T-cell (primary cell): ENCODE measurements at places on chromosomes 5 and 9.

- H3K27ac ChIP-seq: no peak overlapping the region
- H3K27me3 ChIP-seq: no peaks in the 10 kb centered on the region
- no peak overlapping the region for H3K4me3 ChIP-seq
- no peaks in the 10 kb centered on the region for H3K4me1 ChIP-seq
Observed at GRCh38 chr5:78907255-78907891, 77.7 kb downstream of the ARSB start.

GRCh38 chr9:81022177-81022576, 667.2 kb downstream of the TLE1 start:
- H3K4me1 ChIP-seq: no peaks in the 10 kb centered on the region
- no peaks in the 10 kb centered on the region for H3K27me3 ChIP-seq
- no peak overlapping the region for H3K4me3 ChIP-seq

DNA sequence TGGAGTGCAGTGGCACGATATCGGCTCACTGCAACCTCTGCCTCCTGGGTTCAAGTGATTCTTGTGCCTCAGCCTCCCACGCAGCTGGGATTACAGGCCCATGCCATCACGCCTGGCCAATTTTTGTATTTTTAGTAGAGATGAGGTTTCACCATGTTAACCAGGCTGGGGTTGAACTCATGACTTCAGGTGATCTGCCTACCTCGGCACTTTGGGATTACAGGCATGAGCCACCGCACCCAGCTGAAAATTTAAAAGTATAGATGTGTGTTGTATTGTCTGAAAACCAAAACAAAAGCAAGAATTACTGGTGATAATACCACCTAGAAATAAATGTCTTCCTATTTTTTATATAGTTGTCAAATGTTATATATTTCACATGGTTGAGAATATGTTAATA, 162.0 kb upstream of the DMRT1 start:
- H3K27ac ChIP-seq: no peak overlapping the region
- H3K4me3 ChIP-seq: no peak overlapping the region
- H3K4me1 ChIP-seq: peaks cover 4% of the 10 kb centered on the region
- no peaks in the 10 kb centered on the region for H3K36me3 ChIP-seq

DNA sequence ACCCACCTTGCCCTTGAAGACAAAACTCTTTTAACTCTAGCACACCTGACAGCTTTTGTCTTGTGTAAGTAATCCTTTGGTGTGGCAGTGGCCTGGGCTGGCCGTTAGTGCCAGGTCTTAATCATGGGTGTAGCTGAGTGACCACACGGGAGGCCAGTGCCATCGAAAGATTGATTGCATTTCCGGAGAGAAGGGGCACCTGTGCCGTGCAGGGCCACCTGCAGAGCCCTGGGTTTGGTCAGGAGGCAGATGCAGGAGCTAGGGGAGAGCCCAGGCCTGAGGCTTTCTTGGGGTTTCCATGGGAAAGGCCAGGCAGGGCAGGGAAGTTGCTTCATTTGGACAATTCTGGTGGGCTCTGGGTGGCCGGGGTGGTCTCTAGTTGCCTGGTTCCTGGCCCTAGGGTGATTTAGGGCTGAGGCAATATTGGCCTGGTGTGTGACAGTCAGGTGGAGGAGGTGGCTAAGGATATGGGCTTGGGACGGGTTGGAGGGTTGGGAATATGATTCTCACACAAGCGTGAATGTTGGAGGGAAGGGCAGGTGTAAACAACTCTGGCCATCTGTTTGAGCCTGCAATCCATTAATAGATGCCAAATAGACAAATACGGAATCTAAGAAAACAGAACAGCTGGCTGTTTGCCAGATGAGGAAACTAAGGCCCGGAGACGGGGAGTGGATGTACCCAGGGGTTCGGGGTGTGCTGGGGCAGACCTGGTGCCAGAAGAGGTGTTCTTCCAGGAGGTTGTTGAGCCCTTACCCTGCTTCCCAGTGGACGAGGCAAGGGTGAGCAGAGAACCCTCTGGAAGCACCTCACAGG, 4.6 kb downstream of the DBH start:
- H3K36me3 ChIP-seq: no peaks in the 10 kb centered on the region
- H3K27ac ChIP-seq: no peak overlapping the region
- no peak overlapping the region for H3K4me3 ChIP-seq
- no peaks in the 10 kb centered on the region for H3K4me1 ChIP-seq

- DNase-seq: peak; percentile 31
- H3K27ac ChIP-seq: no peak overlapping the region
- H3K4me3 ChIP-seq: no peak overlapping the region
- peaks cover 2% of the 10 kb centered on the region for H3K36me3 ChIP-seq
Observed at GRCh38 chr9:105355781-105356180, 92.1 kb upstream of the FSD1L start.

DNA sequence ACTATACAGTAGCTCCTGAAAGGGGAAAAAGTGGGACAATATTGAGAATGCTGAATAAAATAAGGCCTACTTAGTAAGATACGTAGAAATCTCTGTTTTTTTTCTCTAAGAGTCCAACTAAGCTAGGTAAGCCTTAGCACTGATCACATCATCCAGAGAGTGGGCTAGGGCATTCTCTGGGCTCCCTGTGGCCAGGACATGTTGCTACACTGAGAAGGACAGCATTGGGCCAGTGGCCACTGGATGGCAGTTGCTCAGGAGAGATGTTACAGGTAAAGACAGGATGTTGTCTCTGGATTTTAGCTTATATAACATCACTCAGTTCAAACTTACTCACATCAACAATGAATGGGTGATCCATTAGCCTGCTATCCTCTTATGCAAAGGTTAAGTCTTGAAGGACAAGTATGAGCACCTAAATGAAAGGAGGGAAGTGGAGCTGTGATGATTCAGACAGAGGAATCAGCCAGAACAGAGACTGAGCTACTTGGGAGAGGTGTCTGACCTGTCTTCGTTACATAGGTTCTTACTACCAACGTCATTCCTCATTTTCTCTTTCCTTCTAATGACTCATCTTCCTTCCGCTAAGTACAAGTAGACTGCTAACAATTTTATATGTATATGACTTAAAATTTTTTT, 226.6 kb upstream of the ADCY2 start:
- no peaks in the 10 kb centered on the region for H3K36me3 ChIP-seq
- no peaks in the 10 kb centered on the region for H3K4me1 ChIP-seq
- no peak overlapping the region for H3K27ac ChIP-seq
- no peak overlapping the region for H3K4me3 ChIP-seq
- DNase-seq: no peak

DNA sequence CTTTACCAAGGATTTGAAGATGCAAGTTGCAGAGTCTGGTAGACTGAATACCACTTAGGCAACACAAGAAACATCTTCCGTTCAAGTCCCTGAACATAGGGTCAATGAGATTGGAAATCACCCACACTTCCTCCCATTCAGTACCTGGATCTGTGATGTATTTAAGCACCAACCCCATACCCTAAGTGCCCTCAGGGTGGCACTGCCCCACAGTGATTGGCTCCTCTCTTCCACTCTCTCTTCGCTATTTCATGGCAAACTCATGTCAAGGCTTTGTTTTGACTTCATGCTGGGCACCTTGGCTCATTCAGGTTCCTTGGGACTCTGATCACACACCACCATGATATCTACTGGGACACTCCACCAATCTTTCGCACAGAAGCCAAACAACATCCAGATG, 53.7 kb downstream of the GGTA1 start:
- H3K36me3 ChIP-seq: no peaks in the 10 kb centered on the region
- DNase-seq: no peak
- no peak overlapping the region for H3K4me3 ChIP-seq
- no peaks in the 10 kb centered on the region for H3K4me1 ChIP-seq
- no peaks in the 10 kb centered on the region for H3K27me3 ChIP-seq
- H3K27ac ChIP-seq: no peak overlapping the region

- no peak overlapping the region for H3K27ac ChIP-seq
- no peak for DNase-seq
- no peaks in the 10 kb centered on the region for H3K36me3 ChIP-seq
Observed at GRCh38 chr9:31983895-31984294, 400.5 kb upstream of the ACO1 start.

GRCh38 chr9:84123648-84124406, 143.2 kb downstream of the RMI1 start:
- DNase-seq: no peak
- H3K4me1 ChIP-seq: no peaks in the 10 kb centered on the region
- peaks cover 8% of the 10 kb centered on the region for H3K27me3 ChIP-seq
- H3K27ac ChIP-seq: no peak overlapping the region

- DNase-seq: no peak
- no peak overlapping the region for H3K27ac ChIP-seq
- no peak overlapping the region for H3K4me3 ChIP-seq
- H3K27me3 ChIP-seq: no peaks in the 10 kb centered on the region
- H3K36me3 ChIP-seq: no peaks in the 10 kb centered on the region
Observed at GRCh38 chr9:72338631-72339030, 26.4 kb downstream of the ZFAND5 start.

DNA sequence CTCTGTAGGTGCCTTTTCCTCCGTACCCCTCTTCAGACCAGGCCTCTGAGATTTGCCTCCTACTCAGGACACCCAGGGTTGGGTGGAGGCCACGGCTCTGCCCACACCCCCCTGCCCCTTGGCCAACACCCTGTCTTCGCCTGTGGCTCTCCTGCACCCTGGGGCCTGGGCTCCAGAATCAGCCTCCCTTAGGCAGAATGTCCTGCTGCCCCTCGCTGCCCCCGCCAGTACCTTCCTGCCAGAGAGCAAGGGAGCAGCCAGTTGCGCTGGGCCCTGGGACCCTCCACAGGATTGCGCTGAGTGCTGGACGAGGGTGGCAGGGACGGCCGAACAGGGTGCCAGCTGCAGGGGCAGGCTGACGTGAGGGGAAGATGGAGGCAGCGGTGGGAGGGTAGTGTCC, 53.5 kb downstream of the COL5A1 start:
- no peak overlapping the region for H3K4me3 ChIP-seq
- no peaks in the 10 kb centered on the region for H3K36me3 ChIP-seq
- no peak for DNase-seq
- peaks cover 40% of the 10 kb centered on the region for H3K27me3 ChIP-seq
- H3K4me1 ChIP-seq: no peaks in the 10 kb centered on the region

GRCh38 chr9:113992994-113993393, 85.1 kb downstream of the AMBP start:
- no peak overlapping the region for H3K27ac ChIP-seq
- H3K36me3 ChIP-seq: no peaks in the 10 kb centered on the region
- H3K4me1 ChIP-seq: peaks cover 5% of the 10 kb centered on the region
- H3K4me3 ChIP-seq: no peak overlapping the region
- no peaks in the 10 kb centered on the region for H3K27me3 ChIP-seq

DNA sequence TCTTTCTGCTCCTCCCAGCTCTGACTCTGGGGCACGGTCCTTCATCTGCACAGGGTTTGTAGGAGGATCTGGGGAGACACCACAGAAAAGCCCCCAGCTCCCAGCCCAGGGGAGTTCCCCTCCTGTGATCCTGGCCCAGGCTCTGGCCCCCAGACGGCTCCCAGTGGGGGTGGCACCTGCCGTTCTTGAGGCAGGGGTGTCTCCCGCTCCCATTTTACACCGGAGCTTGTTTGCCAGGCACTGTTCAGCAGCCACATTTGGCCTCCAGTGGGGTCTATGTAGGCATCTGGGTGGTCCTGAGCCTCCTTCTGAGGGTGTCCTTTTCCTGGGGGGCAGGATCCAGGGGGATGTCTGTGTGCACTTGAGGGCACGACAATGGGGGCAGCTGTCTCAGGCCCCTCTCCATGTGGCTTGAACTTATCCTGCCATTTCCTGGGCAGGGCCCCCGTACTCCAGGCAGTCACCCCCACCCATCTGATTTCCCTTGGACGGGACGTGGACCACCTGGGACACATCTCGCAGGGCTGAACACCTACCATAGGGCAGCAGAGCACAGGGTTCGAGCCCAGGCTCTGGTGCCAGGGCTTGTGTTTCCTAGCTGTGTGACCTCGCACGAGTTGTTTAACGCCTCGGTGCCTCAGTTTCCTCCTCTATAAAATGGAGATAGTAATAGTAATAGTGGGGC, 275.0 kb upstream of the MVB12B start:
- no peak for DNase-seq
- peaks cover 76% of the 10 kb centered on the region for H3K27me3 ChIP-seq
- no peak overlapping the region for H3K4me3 ChIP-seq
- H3K4me1 ChIP-seq: no peaks in the 10 kb centered on the region
- H3K36me3 ChIP-seq: no peaks in the 10 kb centered on the region

- peaks cover 4% of the 10 kb centered on the region for H3K27me3 ChIP-seq
- no peak for DNase-seq
- no peak overlapping the region for H3K4me3 ChIP-seq
- no peaks in the 10 kb centered on the region for H3K4me1 ChIP-seq
- H3K36me3 ChIP-seq: no peaks in the 10 kb centered on the region
Observed at GRCh38 chr9:87286506-87286905, 211.2 kb upstream of the DAPK1 start.

DNA sequence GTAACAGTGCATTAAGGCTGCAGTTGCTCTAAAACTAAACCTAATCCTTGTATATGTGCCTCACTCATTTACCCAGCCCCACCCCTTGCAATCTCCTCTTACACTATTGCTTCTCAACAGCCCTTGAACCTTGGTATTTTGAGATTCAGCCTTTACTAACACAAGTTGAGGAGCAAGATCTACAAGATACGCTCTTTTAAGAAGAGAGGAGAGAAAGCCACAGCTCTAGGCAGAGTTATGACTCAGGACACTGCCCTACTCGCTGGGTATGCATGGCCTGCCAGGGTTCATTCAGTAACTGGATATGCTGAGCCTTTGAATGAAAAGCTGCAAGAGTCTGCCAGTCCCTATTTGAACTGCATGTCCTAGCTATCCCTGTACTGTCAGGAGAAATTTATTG, 219.5 kb downstream of the PCSK5 start:
- H3K36me3 ChIP-seq: peaks cover 3% of the 10 kb centered on the region
- DNase-seq: no peak
- no peaks in the 10 kb centered on the region for H3K4me1 ChIP-seq
- no peak overlapping the region for H3K27ac ChIP-seq
- H3K4me3 ChIP-seq: no peak overlapping the region

- no peaks in the 10 kb centered on the region for H3K36me3 ChIP-seq
- H3K27ac ChIP-seq: no peak overlapping the region
- H3K4me1 ChIP-seq: no peaks in the 10 kb centered on the region
- no peak overlapping the region for H3K4me3 ChIP-seq
- DNase-seq: no peak
Observed at GRCh38 chr9:19030899-19031298, 2.1 kb downstream of the SAXO1 start.

DNA sequence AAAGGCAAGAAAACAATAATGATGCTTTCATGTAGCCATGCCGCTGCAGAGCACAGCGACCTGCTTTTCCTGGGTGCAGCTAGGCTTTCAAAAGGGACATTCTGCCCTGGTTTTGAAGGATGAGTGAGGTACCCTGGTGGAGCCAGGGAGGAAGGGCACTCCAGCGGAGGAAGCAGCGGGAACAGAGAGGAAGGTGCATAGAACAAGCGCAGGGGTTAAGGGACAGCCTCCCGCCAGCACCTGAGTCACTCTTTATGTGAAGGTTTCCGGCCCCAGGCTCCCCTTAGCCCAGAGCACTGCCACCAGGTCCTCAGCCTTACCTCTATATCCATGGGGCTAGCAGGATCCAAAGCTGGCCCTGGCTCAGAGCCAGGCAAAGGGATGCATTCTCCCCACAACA, 221.1 kb downstream of the CDK5RAP2 start:
- DNase-seq: no peak
- H3K4me1 ChIP-seq: no peaks in the 10 kb centered on the region
- no peak overlapping the region for H3K27ac ChIP-seq
- H3K4me3 ChIP-seq: no peak overlapping the region
